ENCODE measurements at places on chromosomes 11 and 22. TPM values are rescaled to one million over a fixed set of nuclear protein-coding genes. Genes with fewer than 3 reads are reported as not detected.

- no peak for DNase-seq
These were observed 34.4 kb downstream of the MCAM start for GRCh38 chr11:119282495-119282894.

- DNase-seq: no peak
These were observed 69.0 kb downstream of the GGTLC2 start for GRCh38 chr22:22713416-22713815.

DNA sequence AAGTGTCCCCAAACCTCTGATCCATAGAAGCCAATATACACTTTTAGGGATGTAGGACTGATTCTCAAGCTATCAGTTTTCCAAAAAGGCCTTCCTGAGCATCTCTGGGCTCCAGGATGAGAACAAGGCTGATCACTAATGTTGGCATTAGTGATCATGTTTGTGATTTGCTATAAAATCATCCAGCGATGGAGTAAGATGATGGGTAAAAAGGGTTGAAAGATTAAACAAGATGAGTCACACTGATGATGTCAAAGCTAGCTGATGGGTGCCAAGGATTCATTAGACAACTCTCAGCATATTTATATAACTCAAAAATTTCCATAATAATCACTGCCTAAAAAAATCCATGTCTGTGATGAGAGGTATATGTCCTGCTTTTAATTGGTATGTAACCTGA lies 42.8 kb downstream of the ZNF280B start:
- DNase-seq: no peak

DNA sequence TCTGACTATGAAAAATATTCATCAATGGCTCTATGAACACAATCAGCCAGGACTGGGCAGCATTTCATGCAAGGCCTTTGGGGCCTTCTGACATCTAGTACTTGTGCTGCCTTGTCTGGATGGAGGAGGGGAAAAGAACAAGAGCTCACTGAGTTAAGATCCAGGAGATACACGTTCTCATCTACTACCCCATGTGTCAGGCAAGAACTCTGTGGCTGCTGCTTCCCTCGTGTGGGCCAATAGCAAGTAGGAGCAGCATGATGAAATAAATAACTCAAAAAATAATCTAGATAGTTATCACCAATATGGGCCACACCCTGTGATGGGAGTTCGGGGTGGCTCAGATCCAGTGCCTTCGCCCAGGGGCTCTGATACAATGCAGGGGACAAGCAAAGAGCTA lies 7.3 kb downstream of the KCNE3 start:
- no peak for DNase-seq

MFRP gene
- total RNA-seq: not detected

CARNS1 gene
- total RNA-seq: 0.07 TPM

All from H7 (cell line).